ENCODE measurements at places on chromosomes 5 and 9. TPM values are rescaled to one million over a fixed set of nuclear protein-coding genes. Genes with fewer than 3 reads are reported as not detected.

Gene IL33
- not detected for total RNA-seq

GRCh38 chr9:122354536-122355199, 16.2 kb upstream of the PTGS1 start:
- no peak overlapping the region for H3K27ac ChIP-seq
- H3K4me1 ChIP-seq: no peaks in the 10 kb centered on the region
- no peak for DNase-seq
- no peaks in the 10 kb centered on the region for H3K27me3 ChIP-seq

GRCh38 chr5:305459-305858, 16.1 kb upstream of the AHRR start:
- H3K4me1 ChIP-seq: peaks cover 6% of the 10 kb centered on the region
- no peaks in the 10 kb centered on the region for H3K36me3 ChIP-seq
- H3K27me3 ChIP-seq: no peaks in the 10 kb centered on the region
- no peak overlapping the region for H3K27ac ChIP-seq
- no peak for DNase-seq

DNA sequence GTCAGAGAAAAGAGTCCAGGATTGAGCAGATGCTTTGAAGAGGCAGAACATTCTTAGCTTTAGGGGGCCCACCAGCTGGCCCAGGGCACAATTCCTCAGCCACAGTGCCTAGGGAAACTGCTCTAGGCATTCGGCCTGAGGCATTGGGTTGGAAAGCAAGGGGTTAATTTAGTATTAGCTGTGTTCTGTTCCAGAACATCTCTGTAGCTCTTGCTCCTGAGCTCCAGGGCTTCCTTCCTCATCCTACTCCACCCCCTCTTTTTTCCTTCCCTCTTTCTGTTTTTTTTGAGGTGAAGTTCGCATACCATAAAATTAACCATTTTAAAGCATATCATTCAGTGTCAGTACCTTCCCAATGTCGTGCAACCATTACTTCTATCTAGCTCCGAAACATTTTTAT, 74.5 kb upstream of the PANK3 start:
- no peak overlapping the region for H3K27ac ChIP-seq
- no peak for DNase-seq
- H3K4me1 ChIP-seq: peaks cover 5% of the 10 kb centered on the region
- no peak overlapping the region for H3K4me3 ChIP-seq
- H3K36me3 ChIP-seq: no peaks in the 10 kb centered on the region
